Colonic mucosa (tissue), 4 donors: ENCODE measurements at places on chromosomes 7 and 10.
A peak's percentile ranks its signal among the peaks of the same experiment; 100 is the strongest.

GRCh38 chr7:111012149-111012548 lies 78.8 kb upstream of the LRRN3 start:
- no peak for DNase-seq

GRCh38 chr7:96578606-96579005 lies 131.0 kb downstream of the SEM1 start:
- no peak for DNase-seq

- no peak for DNase-seq
Measured at GRCh38 chr10:77180794-77181193, 456.8 kb downstream of the KCNMA1 start.

- peak; percentile 30 for DNase-seq
Measured at GRCh38 chr7:93148144-93148543, at the start of gene SAMD9L. TSS of gene SAMD9L (minus strand) at chr7:93148385. CDS start at chr7:93135971, 12,414 bp downstream.

GRCh38 chr10:62708569-62708968 lies 96.0 kb upstream of the ADO start:
- no peak for DNase-seq

DNA sequence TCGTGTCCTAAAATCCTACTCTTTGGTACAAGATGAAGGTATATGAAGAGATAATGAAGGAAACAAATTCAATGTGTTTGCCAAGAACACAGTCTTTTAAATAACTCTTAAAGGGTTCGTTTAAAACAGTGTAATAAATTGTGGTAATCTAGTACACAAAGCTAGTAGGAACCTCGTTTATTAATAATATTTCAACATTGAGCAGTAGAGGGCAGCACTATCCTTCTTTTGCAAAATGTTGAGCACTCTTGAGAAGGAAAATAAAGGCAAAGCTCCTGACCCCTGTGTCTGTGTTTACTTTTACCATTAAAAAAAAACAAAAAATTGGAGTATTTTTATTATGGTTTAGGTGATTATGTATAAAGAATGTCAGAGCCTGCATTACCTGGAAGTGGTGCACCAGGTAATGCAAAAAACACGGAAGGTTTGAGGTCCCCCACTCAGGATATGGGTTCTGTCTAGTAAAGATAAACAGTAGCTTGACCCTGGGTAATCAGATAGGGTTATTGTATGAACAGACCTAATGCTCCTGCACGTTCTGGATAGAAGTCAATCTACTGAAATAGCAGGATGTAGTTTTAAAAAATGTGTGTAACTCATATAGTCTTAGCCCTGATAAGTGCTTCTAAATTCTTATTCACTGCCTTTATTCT lies 5.7 kb upstream of the GOT1 start:
- DNase-seq: no peak

DNA sequence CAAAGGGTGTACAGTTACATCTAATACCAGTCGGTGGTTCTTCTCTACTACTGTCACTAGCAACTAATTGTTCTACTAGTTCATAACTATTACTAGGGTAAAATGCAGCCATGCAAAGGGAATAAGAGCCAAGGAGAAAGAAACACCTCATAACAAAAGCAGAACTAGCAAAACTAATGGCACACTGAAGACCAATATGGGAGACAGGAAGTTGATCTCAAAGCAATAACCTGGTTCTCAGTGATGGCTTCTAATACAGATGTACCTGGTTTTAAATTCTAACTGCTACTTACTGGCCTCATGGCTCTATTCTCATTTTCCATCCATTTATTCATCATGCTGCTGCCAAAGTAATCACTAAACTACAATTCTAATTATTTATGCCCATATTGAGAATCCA lies 170.3 kb downstream of the SEMA3E start:
- DNase-seq: no peak

- DNase-seq: no peak
Measured at GRCh38 chr10:132910901-132911785, 31.2 kb downstream of the CFAP46 start.

DNA sequence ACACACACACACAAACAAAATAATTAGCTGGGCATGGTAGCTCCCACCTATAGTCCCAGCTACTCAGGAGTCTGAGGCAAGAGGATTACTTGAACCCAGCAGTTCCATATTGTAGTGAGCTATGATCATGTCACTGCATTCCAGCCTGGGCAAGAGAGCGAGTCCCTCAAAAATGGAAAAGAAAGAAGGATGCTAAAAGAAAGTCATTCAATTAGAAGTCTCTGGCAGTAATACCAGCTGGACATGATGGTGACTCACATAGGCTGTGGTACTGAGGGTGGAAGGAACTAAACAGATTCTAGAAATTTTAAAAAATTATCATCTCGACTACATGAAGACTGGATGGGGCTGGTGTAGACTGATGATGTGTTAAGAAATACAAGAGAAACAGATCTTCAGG lies 385.3 kb downstream of the ETV1 start:
- DNase-seq: no peak
